Hypothalamus (tissue), 51 donors: ENCODE measurements at places on chromosomes 4 and X.

GRCh38 chr4:10607206-10607605 lies 77.4 kb downstream of the CLNK start:
- DNase-seq = no peak

DNA sequence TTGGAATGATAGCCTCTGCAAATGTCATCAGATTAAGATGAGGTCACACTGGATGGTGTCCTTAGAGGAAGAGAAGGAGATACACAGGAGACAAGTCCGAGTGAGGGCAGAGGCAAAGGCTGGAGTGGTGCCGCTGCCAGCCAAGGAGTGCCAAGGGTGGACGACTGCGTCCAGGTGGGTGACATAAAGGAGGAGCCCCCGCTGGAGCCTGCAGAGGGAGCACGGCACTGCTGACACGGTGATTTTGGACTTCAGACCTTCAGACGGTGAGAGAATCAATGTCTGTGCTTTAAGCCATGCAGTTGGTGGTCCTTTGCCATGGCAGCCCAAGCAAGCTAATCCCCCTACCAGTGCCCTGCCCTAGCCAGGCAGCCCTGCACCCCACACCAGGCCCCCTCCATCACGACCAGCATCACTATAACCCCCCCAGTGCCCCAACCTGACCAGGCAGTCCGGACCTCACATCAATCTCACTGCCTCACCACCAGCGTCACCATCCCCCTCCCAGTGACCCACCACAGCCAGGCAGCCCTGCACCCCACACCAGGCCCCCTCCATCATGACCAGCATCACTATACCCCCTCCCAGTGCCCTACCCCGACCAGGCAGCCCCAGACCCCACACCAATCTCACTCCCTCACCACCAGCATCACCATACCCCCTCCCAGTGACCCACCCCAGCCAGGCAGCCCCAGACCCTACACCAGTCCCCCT lies 130.0 kb downstream of the HMX1 start:
- no peak for DNase-seq

DNA sequence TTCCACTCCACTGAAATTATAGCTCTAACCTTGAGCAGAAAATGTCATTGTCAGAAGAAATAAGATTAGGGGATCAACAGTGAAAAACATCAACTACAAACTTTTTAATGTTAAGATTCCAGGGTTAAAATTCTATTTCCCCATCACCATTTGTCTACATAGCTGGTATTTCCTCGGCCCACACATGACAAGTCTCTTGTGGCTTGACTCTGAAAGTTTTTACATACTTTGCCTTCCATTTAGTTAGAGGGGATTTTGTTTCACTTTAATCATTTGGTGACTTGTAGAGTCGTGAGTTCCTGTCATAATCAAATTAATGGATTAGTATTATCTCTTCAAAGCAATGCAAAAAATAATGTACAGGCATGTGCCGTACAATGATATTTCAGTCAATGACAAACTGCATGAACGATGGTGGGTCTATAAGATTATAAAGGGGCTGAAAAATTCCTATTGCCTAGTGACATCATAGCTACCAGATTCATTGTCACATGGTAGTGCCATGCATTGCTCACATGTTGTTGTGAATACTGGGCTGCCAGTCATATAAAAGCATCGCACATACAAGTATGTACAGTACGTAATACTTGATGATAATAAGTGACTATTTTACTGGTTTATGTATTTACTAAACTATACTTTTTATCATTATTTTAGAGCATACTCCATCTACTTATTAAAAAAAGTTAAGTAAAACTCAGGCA lies 72.0 kb downstream of the ING2 start:
- DNase-seq = no peak

DNA sequence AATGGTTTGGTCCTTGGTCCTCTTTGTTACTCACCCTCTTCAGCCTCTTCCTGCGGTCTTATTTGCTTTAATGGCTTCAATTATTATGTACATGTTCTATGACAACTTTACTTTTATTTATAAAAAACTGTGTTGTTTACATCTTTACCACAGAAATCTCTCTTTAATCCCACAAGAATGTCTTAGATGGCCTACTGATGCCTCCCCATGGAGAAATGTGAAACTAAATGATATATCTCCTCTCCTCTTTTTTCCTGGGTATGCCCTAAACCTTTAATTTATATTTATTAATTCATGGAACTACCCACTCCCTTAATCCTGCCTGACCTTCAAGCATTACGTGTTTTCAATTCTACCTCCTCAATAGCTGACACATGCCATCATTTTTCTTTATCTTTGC lies 573.2 kb downstream of the CENPC start:
- DNase-seq = no peak

DNA sequence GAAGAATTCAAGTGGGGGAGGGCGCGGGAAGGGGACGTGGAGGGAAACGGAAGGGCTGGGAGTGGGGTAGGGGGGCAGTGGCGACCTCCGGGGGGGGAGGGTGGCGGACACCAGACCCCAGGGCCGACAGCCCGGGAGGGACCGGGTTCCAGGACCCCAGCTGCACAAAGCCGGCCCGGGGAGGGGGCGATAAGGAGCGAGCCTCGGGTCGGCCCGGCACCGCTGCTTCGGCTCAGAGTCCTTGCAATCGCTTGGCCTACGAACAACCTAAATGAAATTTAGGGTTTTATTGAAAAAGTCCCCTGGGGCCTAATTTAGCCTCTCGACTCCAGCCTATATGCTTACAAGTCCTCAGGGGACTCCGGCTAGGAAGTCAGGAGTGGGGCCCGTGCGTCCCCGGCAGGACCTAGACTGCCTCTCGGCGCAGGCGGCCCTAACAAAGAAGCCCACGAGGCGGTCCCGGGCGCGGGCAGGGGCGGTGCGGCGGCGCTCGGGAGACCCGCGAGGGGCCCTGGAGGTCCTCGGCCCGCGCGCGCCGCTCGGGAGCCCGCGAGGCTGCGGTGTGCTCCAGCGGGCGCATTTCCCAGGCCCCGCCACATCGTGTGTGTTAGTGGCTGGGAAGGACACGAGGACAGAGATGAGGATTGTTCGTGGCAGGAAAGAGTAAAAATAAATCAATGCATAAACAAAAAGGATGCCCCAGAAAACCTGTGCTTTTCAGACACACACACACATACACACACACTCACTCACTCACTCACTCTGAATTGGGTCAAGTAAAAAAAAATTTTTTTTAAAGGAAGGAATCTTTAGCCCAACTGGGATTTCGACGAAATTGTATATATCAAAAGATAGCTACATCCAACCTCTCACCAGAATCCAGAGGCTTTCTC lies 70.0 kb downstream of the MGST2 start:
- peak; percentile 27 for DNase-seq

DNA sequence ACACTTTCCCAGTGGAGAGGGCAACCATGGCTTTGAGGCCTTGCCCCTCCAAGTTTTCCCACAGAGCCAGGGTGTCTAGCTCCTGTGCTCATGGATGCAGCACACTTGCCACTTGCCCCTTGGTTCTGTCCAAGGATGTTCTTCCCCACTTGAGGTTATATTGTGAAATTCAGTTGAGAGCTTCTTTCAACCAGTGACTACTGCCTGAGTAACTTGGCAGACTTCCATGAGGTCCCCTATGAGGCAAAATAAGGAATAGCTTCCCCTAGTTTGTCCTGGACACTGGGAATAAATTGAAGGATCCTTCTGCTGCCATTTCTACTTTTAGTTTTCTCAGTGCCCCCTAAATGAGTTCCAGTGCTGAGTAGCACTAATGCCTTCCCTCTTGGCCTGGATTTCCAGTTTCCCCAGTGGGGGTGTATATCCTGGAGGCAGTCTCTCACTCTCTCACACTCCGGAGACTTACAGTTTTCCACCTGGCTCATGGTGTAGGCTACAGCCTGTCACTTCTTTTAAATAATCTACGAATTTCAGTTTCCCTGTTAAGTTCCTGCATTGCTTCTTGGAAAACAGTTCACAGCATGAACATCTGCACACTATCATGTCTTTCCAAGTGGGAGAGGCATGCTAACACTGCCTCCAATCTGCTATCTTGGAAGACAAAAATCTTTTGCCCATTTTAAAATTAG lies 36.4 kb upstream of the ADH4 start:
- DNase-seq = no peak

DNA sequence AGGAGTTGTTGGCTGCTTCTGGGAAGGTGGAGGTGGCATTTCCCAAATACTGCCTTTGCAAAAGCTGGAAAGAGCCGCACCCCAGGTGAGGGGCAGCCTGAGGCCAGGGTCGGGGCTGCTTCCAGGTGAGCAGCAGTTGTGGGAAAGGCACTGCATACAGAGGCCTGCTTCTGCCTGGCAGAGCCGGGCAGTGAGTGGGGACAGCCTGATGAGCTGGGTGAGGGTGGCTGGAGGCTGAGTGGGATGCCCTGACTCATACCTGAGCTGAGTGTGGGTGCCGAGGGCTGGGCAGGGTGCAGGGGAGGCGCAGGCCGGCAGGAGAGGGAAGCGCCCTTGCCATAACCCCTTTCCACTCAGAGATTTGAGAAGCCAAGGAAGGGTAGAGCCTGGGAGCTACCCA lies 6.5 kb upstream of the PSAPL1 start:
- no peak for DNase-seq

DNA sequence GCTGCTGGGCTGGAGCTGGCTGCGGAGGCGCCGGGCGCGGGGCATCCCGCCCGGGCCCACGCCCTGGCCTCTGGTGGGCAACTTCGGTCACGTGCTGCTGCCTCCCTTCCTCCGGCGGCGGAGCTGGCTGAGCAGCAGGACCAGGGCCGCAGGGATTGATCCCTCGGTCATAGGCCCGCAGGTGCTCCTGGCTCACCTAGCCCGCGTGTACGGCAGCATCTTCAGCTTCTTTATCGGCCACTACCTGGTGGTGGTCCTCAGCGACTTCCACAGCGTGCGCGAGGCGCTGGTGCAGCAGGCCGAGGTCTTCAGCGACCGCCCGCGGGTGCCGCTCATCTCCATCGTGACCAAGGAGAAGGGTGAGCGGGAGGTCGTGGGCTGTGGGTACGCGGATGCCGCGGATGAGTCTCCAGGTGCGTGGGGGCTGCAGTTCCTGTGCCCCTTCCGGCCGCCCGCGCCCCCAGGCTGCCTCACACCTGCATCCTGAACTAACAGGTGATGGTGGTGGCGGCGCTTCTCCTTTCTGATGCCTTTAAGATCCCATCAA lies 499 bp downstream of the CYP2U1 start:
- DNase-seq = no peak

- DNase-seq = no peak
These were observed 16.3 kb downstream of the MAN2B2 start for GRCh38 chr4:6591313-6591712.

DNA sequence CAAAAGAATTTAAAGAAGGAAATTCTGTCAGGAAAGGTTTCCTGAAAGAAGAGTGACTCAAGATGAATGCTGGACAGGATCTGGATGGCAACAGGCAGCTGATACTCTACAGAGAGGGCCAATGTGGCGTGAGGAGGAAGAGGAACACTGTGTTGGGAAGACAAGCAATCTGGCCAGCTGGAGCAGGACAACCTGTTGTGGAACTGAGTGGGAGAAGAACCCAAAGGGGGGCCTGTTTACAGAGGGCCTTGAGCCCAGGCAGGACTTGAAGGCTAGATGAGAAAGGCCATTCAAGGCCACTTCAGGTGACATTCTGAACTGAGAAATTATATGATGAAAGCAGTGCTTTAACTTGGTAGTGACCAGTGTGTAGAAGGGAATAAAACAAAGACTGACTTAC lies 8.5 kb downstream of the OTUD4 start:
- no peak for DNase-seq

DNA sequence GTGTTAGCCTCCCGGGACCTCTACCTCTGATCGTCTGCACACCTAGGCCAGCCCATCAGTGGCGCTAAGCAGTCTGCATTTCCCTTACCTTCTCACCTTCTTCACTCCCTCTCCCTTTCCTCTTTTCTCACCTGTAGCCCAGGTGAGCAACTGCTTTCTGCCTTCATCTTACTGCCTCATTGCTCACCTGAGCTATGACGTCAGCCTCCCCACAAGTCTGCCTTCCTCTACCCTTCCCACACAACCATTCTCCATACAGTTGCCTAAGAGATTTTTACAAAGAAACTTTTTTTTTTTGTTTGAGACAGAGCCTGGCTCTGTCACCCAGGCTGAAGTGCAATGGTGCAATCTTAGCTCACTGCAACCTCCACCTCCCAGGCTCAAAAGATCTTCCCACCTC lies 136.3 kb downstream of the BCOR start:
- DNase-seq = no peak

DNA sequence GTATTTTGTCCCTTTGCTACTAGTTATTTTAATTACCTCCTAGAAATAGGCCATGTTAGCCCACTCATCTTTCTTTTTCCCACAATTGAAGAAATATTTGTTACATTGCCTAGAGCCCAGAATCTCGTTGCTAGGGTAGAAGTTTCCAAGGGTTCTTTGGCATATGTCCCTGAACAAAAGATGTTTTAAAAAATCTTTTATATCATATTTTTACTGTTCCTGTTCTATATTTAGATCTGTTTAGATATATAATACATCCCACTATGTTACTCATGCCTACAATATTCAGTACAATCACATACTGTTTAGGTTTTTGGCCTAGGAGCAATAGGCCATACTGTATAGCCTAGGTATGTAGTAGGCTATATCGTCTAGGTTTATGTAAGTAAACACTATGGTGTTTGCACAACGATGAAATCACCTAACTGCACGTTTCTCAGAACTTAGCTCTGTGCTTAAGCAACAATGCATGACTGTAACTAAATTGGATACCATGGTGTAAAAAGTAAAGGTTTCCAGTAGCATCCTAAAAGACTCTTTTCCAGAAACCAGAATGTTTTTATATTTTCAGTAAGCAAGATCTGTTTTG lies 236.0 kb upstream of the SLIT2 start:
- no peak for DNase-seq

DNA sequence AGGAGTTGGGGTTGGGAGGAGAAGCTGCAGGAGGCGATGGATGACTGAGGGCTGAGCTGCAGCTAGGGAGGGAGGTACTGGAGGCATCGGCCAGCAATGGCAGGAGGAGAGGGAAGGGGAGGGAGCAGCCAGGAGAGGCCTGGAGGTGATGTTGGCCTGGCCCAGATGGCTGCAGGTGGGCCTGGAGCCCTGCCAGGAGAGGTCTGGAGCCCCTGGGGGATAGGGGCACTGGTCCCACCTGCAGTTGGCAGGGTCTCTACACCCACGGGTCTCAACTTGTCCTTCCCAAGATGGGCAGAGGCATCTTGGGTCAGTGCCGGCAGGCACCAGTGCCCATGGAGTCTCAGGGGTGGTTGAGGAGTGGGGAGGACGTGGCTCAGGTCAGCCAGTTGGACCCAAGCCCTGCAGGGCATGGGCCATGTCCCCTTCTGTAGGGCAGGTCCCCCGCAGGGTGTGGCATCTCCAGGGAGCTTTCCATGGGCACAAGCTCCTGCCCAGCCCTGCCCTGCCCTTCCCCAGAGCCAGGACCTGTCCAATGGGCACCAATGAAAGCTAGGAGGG lies 2.7 kb upstream of the MXD4 start:
- no peak for DNase-seq

- no peak for DNase-seq
These were observed 1.1 kb downstream of the GTPBP6 start for GRCh38 chrX:317424-318067.

- DNase-seq = no peak
These were observed 31.6 kb downstream of the SMIM10L2A start for GRCh38 chrX:135453381-135453780.

GRCh38 chr4:107654694-107655093 lies 65.3 kb downstream of the PAPSS1 start:
- no peak for DNase-seq

DNA sequence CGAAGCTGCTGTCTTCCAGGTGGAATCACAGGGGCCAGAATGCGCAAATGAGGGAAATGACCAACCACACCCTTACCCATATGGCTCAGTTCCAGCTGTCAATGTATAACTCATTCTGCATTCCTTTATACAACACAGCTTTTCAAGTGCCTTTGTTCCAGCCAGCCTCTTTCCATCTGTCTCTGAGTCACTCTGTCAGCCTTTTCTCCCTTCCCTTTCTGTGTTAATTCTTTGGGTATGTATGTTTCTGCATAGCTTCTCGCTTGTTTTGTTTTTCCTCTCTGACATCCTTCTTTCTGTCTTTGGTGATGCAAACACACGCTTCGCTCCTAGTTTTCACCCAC lies 54.5 kb downstream of the RS1 start:
- no peak for DNase-seq
